H54 (cell line): ENCODE measurements at places on chromosomes 1 and 21.

DNA sequence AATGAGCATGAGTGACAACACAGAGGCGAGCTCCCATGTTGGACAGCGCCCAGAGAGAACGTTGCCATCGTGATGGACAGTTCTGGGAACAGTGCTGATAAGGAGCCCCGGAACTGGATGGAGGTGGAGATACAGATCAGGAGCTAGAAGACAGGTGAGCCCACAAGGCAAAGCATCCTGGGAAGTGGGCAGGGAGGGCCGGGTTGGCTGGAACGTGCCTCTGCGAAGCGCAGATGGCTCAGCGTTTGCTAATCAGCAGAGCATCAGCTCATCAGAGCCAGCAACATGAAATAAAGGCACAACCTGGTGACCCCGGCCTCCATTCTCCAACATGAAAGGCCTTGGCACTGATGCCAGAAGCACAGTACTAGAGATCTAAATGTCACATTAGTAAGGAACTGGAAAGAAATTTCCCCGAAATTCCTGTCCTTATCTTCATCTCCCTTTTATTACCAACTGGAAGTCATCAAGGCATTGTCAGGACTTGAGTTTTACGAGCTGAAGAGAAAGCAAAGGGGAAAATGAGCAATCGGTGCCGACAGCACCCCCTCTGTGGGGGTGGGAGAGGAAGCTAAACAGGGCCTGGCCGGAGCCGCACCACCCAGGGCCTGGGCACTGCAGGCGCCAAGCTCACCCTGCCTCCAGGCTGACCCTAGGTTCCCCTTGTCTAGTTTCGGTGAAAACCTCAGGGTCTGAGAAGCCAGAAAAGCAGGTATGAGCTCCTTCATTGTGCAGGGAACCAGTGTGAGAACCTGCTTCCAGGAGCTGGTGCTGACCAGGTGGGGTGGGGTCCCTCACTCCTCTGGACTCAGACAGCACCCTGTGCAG, 19.9 kb downstream of the ABCA4 start:
- DNase-seq, result no peak

- no peak for DNase-seq
These were observed 7.9 kb downstream of the TMEM201 start for GRCh38 chr1:9596415-9597123.

DNA sequence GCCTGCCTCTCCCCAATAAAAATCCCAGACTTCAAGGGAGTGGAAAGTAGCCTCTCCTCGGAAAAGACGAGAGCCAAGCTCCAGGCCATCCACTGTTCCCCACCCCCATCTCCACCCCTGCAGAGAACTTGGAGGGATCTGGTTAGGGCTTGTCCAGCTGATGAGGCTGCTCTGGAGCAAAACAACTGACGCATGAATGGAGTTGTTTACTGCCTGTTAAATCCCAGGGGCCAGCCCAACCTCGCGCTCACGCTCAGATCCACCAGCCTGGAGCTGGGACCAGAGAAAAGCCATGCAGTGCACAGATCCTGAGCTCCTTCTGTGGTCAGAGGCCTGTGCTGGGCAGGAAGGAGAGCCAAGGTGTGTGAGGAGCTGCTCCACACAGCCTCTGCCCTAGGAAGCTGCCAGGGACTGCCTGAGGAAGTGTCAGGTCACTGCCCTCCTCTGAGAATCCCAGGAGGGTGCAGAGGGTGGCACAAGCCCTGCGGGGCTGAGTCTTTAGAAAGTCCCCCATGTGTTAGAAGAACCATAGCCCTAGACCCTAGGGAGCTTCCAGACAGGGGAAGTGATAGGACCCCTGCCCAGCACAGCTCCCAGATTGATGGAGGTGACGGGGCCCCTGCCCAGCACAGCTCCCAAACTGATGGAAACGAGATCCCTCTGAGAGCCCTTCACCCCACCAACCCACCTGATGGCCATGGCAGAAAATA, 109.0 kb upstream of the IPO9 start:
- no peak for DNase-seq

DNA sequence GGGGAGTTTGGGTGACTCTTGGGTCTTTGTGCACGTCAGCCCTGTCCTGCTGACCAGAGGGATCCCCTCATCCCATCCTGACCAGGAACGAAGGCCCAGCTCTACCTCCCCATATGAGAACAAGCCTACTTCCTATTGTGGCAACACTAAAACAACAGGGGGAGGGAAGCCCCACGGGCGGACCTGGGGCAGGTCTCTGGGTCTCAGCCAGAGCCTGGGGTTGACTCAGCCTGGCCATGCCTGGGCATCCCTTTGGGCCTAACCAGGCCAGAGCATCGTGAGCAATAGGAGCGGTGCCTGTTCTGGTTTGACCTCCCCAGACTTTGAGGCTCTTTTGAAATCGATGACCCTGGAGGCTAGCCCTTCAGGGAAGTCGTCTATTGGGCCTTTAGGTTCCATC, 16.8 kb downstream of the RPS6KA1 start:
- DNase-seq, result no peak

GRCh38 chr1:114720492-114720891, 3.9 kb upstream of the NRAS start:
- DNase-seq, result no peak

- no peak for DNase-seq
These were observed 142.9 kb downstream of the GLUL start for GRCh38 chr1:182248721-182249120.
